CD4-positive, CD25-positive, alpha-beta regulatory T cell (primary cell): ENCODE measurements at places on chromosomes 12 and 14.

DNA sequence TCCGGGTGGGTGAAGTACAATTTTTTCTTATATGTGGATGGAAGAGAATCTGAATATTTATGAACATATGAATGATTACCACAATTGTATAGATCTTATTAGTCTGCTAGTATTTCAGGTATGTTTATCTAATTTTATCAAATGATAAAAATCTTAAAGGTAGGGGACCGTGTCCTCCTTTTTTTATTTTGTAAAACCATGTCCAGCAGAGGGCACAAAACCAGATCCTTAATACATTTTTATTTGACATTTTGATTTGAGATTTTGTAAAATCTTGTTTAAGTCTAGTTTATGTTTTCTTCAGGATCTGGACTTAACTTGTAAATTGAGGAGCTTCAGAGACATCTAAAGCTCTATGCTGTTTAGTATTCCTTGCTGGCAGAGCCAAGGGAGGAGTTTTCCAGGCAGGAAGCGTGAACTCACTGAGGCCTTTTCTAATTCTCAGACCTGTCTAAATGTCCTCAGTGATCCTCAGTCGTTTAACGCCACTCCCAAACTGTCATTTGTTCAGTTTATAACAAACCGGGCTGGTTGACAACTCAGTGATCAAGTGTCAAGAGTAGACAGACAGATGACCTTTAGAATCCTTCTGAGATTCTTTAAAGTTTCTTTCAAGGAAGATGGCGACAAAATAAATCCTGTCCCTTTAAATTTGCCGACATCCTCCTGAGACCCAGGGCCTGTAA lies 263.9 kb downstream of the KTN1 start:
- DNase-seq = peak; percentile 14

DNA sequence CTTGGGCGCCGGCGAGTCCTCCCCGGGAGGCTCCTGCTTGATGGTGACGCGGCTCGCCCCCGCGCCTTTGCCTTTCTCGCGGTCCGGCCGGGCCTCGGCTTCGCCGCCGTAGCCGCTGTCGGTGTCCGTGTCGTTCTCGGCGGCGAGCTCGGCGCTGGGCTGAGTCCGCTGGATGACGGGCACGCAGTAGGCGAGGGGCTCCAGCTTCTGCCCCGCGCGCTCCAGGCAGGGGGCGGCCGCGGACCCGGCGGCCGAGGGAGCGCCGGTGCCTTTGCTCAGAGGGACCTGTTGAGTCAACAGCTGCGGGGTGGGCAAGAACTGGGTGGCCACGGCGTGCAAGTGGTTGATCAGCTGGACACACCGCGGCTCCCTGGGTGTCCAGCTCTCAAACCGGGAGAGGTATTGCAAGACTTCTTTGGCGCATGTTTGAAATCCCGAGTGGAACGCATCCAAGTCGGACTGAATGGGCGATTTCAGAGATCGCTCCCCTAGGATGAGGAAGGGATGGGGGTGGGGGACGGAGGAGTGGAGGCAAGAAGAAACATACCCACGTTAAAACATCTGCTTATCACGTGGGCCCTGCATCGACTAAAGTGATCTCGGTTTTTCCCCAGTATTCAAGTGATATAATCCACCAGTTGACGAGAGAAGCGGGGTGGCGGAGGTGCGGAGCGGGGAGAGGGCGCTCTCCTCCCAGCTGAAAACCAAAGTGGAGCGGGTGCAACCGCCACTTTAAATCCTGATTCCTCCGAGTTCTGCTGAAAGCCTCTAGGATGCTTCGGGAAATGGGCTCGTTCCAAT lies 2.0 kb downstream of the BHLHE41 start:
- DNase-seq = no peak

DNA sequence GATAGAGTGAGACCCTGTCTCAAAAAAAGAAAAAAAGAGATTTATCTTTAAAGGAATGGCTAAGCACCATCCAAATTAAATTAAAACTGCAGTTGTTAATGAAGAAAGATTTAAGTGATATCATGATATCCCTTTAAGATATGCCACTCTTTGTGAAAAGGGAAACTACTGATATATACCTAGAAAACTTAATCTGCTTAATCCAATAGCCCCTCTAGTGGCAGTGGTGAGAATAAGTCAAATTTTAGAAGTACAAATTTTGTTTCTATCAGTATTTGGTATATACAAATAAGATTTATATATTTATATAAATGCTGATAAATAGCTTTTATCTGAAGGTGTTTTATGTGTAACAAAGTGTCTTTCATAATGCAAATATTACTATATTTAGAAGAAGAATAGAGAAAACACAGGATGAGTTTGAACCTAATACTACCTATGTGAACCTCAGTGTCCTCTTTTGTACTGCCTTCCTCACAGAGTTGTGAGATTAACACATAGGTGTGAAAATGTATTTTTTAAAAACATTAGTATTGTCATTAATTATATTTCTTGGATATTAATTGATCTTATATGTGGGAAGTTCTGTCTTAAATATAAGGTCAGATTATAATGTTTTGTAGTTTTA lies 51.4 kb upstream of the GARIN2 start:
- peak; percentile 10 for DNase-seq

- no peak for DNase-seq
Measured at GRCh38 chr12:31900271-31900670, 58.9 kb upstream of the RESF1 start.

- DNase-seq = no peak
Measured at GRCh38 chr12:127503246-127503645, 763.7 kb upstream of the TMEM132C start.

DNA sequence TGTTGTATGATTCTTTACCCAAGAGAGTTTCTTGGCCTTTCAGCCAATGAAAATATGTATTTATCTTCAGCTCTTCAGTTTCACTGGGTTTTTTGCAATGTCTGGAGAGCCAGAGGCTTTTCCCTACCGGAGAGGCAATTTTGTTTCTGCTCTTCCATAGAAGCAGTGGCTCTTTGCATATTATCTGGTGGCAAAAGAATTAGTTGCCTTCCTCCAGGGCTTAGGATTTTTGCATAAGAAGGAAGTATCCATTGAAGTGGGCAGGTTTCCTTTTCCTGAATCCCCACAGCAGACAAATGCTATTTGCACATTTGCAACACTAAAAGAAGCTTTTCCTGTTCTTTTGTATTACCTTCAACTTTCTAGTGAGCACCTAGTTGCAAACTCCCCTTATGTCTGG lies 75.2 kb downstream of the NTS start:
- no peak for DNase-seq

GRCh38 chr12:80033448-80033847 lies 65.9 kb upstream of the OTOGL start:
- no peak for DNase-seq

- DNase-seq = no peak
Measured at GRCh38 chr12:112314981-112315380, 67.2 kb downstream of the HECTD4 start.
